Effector memory CD8-positive, alpha-beta T cell (primary cell): ENCODE measurements at places on chromosomes 6 and 20.

- DNase-seq: no peak
Observed at GRCh38 chr6:39516471-39516870, 194.0 kb upstream of the KCNK16 start.

- no peak for DNase-seq
Observed at GRCh38 chr20:38054647-38055046, 21.1 kb downstream of the RPRD1B start.

GRCh38 chr6:132751306-132751705 is 6.4 kb downstream of the VNN2 start:
- DNase-seq: no peak

DNA sequence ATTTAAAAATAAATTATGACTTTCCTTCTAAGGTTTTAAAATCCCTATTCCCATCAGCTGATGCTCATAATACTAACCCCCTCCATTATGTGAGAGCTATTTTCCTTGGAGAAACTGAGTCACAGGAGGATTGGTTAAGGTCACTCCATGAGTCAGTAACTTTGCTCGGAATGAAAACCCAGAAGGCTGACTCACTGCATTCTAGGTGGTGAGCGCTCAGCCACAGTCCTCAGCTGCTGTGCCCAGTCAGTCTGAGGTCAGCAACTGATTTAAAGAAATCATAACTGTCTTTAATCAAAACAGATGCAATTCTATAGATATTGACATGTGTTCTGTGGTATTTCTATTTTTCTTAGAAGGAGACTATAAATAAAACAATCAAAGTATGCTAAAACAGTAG is 359.2 kb downstream of the GJA1 start:
- DNase-seq: no peak

DNA sequence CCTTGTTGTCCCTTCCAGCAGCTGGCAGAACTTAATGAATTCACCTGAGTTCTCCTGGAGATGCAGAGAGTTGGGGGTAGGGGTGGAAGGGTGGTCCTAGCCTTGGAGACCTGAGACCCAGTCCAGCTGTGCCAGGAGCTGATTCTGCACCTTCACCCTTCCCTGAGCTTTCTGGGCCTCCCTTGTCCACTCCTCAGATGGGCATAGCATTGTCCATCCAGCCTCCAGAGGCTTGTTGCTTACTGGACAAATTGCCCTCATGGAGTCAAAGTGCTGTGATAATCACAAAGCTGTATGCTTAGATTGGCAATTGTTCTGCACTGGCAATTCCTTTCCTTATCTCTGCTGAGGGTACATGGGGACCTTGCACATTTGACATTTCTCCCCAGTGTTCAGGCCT is 16.5 kb downstream of the CST9L start:
- DNase-seq: no peak

DNA sequence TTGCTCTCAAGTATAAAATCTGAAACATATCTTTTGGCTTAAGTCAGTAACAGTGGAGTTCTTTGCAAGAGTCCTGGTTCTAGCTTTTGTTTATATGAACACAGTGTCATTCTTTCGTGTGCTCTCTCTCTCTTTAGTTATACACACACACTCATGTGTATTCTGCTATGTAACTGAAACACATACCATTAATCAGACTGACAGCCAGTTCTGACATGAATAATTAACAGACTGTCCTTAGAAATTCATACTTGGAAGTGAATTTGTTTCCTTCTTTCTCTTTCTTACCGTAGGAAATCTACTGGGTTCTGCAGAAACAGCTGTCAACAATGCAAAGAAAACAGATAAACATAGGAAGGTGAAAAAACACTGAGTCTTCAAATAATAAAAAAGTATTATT is 2.5 kb downstream of the MCM9 start:
- DNase-seq: no peak
